ENCODE measurements at places on chromosomes 4 and X.

DNA sequence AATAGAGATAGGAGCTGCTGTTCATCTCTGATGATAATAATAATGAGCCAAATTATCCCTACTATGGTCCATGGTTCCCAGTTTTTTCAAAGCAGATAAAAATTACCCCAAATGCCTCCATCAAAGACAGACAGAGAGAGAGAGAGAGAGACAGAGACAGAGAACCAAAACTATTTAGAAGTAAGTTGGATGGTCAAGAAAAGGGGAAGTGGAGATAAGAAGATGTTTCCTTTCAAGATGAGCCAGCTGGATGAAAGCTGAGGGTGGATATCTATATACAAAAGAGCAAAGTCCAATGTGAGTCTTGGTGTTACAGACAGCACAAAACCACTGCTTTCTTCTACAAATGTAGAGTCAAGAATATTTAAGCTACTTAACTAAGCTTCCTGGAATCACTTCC, 173.9 kb downstream of the GRIA3 start:
- DNase-seq = peak; percentile 17

DNA sequence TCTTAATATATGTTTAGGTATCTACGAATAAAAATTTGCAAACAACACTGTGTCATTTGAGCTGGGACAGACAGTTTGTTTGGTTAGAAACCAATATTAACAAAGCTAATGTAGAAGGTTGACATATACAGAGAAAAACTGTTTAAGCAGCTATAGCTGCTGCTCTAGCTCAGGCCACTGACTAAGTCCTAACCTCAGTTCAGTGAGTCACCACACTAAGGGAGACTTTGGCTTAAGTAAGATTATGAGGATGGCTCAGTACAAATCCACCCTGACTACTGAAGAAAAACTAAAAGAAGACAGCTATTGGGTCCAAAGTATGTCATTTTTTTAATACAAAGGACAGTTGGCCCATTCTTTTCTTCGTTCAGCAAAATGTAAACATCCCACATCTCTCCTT, 717.3 kb upstream of the ACTRT1 start:
- no peak for DNase-seq

GRCh38 chrX:17046478-17047097, 100.1 kb downstream of the REPS2 start:
- DNase-seq = peak; percentile 33

DNA sequence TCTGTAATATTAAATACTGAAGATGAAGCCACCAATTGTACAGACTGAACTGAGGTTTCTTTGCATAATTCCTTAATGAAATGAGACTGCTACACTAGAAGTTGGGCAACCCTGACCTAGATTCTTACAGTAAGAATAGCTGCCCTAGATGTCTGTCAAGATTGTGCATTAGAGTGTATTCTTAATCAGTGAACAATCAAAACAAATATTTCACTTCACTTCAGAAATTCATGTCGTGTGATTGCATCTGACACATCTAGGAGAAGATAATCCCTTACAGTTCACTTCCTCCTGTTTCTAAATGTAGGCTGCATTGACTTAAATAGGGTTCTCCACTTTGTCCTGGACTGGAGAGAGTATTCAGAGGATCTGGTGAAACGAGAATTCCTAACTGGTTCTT, 283.1 kb downstream of the HNRNPD start:
- DNase-seq = no peak

DNA sequence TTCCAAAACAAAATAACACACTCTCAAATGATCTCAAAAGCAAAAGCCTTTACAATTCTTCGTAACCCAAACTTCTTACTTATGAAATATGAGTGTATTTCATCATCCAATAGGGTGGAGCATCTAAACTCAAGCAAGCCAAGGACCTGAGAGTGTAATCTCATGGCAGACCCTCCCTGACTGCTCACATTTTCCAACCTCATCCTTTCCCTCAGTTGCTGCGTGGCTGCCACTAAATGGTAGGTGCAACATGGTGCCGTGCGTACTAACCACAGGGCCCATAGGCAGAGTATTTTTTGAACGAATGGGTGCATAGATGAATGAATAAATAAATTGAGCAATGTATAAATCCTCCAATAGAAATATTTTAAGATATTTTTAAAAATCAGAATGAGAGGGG, 45.4 kb downstream of the TTC29 start:
- no peak for DNase-seq

GRCh38 chrX:152901816-152902501, 4.1 kb downstream of the ZNF185 start:
- no peak for DNase-seq

DNA sequence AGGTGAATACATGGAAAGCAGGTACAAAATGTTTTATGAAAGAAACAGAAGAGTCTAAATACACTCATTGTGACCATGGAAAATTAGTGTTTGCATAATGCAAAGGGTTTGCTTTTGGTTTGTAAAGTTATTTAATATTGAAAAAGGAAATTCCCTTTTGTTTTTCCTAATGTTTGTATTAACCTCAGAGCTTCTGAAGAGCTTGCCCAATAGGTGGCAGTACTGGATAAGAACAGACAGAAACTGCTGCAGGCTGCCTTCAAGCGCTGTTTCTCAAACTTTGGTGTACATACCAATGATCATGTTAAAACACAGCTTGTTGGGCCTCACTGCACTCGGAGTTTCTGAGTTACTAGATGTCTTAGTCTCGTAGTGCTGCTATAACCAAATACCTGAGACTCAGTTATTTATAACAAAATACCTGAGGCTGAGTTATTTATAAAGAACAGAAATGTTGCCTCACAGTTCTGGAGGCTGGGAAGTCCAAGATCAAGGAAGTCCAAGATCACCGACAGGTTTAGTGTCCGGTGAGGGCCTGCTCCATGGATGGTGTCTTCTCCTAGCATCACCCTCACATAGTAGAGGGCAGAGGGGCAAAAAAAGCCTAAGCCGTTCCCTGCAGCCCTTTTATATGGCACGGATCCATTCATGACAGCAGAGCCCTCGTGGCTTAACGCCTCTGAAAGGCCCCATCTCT, 54.2 kb downstream of the SUPT20HL2 start:
- DNase-seq = peak; percentile 13

Measured in GM20000 (cell line).